GM12891 (cell line): ENCODE measurements at places on chromosomes 3 and 15.

DNA sequence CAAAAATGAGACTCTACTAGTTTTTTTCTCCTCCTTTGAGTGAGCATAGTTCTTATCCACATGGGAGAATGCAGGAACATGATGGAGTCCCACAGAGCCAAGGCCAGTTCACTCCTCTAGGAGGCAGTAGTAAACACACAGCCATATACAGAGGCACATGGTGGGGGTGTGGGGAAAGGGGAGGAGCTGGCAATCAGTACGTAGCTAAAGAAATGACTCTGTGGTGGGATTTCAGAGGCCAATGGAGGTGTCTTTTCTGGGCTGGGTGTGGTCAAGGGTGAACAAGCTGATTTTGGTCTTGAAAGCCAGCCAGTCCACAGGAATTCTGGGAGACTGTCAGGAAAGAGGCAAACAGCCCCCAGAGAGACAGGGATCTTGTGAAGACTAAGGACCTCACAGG, 6.6 kb upstream of the RAB11A start:
- DNase-seq = no peak

DNA sequence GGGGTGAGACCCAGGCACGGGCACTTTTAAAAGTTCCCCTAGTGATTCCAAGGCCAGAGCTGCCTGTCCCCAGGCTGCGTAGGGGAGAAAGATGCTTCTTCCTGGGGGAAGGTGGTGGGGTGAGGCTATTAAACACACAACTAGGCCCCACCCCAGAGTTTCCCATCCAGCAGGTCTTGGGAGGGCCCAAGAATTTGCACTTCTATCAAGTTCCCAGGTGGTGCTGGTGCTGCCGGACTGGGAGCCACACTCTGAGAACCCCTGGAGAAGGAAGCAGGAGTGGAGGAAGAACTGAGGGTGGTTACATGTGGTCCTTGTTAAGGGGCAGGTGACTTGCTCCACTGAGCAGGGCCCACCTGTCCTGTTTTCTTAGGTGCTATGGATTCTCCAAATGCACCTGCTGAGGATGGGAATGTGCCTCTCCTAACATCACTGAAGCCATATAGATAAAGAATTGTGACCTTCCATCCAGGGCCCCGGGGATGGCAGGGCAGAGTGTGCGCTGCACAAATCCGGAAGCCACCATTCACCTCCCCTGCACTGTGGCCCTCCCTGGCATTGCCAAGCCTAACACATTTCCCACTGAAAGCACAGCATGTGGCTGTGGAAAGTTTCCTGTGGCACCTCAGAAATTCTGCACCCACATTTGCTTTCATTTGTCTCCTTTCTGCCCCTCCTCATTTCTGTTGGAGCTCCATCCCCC, 111.5 kb upstream of the MEF2A start:
- no peak for DNase-seq

GRCh38 chr3:178003756-178004155, 532.5 kb upstream of the KCNMB2 start:
- DNase-seq = no peak

DNA sequence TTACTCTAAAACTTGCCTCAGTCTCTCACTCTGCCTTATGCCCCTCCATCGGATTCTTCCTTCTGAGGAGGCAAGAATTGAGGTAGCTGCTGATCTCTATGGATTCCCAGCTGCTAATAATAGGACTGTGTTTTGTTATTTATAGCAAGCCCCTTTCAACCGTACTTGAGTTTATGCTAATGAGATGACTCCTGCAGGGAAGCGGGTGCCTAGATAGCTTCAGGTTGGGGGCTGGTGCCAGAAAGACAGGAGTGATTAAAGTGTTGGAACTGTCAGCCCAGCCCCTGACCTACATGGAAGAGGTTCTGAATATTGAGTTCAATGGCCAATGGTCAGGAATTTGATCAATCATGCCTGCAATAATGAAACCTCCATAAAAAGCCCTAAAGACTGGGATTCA, 21.8 kb upstream of the LIMD1 start:
- no peak for DNase-seq

DNA sequence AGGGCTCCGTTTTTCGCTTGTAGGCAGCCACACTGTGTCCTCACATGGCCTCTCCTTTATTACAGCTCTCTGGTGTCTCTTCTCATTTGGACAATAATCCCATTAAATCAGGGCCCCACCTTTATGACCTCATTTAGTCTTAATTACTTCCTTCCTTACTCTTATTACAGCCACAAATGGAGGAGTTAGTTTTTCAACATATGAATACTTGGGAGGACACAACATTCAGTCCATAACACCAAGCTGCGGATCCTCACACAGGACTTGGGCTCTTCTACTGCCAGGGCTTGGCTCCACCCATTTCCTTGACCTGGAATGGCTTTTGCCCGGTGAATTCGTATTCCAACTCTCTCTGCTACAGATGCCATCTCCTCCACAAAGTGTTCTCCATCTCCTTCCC, 74.3 kb upstream of the SLC7A14 start:
- DNase-seq = no peak

GRCh38 chr3:78517965-78518364, 1249.8 kb downstream of the ROBO1 start:
- no peak for DNase-seq

GRCh38 chr15:40909662-40910630, 15.7 kb downstream of the VPS18 start:
- no peak for DNase-seq
